ENCODE measurements at places on chromosomes 4 and X.

DNA sequence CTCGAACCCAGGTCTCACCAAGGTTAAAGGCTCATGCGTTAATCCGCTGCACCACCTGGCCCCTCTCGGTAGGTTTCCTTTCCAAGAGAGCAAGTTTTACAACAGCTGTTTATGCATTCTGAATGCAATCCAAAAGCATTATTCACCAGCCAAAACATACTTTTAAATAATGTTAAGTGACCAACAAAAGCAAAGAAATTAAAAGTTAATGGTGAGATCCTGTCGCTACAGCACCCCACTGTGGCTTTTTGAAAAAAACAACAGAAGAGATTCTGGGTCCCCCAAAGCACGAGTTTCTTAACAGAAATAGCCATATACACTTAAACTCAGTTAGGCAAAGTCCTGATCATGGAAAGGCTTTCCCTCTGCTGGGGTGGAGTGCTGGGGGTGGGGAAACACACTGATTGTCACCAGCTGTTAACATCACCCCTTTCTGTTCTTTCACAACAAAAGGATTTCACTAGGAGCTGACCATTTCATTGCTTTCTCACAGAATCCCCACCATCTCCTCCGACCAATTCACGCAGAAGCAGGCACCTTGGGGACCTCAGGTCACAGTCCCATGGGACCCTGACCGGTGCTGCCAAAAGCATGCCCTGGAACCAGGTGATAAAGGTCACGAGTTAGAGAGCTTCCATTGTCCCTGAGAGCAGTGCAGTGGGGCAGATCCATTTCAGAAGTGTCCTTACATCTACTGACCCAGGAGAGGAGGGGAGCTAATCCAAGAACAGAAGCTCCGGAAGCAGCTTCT is 51.2 kb downstream of the ZNF827 start:
- DNase-seq = no peak

GRCh38 chr4:14049946-14050345 is 422.4 kb upstream of the BOD1L1 start:
- no peak for DNase-seq

DNA sequence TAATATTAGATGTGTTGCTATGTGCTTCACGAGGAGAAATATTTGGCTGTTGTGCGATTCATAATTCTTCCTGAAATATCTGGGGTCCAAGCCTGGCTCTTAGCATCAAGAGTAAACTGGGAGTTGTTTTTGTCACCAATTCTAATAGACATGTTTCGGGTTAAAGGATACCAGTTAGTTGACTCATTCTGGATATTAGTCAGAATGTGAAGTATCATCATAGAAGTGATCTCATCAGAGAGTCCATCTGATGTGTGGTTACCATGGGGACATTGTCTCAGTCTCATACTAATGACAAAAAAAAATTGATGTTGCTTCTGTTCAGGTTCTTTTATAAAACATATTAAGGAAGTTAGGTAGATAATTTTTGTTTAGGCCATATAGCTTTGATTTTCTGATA is 57.2 kb upstream of the MTMR1 start:
- DNase-seq = no peak

- DNase-seq = no peak
Observed at GRCh38 chr4:26819026-26819425, 41.6 kb upstream of the STIM2 start.

DNA sequence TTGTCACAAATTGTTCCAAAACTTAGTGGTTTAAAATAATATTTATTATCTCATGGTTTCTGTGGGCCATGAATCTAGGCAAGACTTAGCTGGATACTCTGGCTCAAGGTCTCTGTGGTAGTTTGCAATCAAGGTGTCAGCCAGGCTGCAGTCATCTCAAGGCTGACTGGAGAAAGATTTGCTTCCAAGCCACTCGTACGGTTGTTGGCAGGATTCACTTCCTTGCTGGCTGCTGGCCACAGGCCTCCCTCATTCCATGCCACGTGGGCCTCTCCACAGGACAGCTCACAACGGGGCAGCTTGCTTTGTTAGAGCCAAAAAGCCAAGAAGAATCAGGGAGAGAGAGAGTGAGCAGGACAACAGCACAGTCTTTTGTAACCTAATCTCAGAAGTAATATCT is 101.4 kb downstream of the WWC2 start:
- DNase-seq = no peak

DNA sequence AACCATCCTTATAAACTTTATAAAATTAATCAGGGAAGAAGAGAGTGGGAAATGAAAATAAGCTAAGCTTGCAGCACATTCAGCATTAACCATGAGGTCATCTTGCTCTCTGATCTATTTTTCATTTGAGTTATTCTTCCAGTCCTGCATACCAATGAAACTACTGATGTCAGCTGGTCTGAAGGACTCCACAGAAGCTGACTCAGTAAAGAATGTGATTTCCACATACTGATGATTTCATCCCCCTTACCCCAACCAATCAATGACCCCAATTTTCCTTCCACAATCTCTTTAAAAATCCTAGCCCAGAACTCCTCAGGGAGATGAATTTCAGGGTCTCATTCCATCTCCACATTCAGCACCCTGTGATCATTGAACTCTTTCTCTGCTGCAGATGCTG is 18.8 kb upstream of the DSPP start:
- no peak for DNase-seq

GRCh38 chr4:66794390-66795034 is 750.8 kb downstream of the CENPC start:
- no peak for DNase-seq

DNA sequence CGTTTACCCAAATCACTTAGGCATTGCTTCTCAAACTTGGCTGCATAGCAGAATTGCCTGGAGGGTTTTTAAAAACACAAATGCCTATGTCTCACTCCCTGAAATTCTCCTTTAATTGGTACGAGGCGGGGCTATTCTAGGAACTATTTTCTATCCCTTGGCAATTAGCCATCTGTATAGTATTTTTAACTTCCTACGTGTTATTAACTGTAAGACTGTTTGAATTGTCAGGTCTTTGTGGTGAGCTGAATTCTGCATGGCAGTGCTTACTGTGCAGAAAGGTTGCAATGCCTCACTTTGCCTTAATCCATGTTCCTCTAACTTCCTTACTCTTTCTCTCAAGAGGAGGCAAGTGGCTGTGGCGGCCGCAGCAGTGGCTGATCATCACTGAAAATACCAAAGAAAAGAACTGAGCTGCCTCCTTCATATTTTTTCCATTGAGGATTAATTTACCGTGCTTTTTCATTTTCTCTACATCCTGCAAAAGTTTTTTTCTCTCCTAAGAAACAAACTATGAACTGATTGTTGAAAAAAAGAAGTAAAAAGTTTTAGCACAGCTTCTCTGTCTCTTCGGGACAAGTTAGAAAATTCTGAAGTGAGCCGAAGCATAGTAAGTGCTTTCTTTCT is at the start of gene SHROOM3:
Gene SHROOM3, plus strand, starts transcription at position 329 of the 627 bp plus-strand sequence. CDS start 824 bp downstream, outside the sequence.
- no peak for DNase-seq

DNA sequence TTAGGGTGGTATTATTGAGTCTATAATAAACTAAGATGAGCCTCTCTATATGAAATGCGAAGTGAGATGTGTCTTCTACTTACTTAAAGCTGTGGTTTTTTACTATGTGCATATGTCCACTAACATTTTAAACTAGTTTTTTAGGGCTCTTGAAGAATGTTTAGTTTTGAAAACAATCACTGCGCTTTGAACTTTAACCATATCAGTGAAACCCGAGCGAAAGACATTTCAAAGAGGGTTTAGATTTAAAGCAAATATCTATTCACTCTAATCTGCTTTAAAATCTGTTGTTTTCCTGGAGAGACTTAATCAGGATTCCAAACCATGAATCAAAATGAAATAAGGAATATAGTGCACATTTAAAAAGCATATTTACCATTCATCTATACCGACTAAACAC is 24.8 kb upstream of the SLC7A11 start:
- no peak for DNase-seq

DNA sequence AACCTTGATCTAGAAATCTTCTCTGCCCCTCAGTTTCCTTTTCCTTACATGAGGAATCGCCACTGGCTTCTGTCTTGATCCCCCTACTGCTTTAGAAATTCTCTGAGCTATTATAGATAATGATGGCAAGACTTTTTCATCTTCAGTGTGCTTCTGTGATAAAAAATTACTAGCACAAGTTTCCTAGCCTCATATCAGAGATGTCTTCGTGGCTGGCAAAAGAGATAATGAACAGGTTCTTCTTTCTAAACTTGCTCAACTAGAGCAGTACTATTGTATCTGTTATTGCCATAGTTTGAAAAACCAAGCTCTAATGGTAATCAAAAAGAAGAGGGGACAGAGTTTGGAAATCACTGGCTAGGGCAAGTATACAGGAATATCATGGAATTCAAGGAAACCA is 4.1 kb upstream of the PDGFC start:
- no peak for DNase-seq

DNA sequence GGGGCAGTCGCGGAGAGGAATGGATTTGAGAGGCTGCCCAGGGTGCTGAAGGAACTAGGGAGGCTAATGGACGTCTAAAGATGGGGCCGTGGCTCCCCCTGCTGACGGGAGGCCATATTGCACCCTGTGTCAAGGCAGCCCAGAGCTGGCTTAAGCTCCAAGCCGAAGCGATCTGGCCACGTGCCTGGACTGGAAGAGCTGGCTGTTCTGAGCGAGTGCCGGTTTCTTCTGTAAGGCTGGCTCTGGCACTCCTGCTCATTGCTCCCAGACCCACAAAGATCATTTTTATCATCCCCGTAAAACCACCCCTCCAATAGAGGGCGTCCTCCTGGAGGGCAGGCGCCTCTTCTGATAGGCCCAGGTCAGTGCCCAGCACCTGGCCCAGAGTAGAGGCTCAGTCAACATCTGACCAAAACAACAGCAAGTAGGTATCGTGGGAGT is 5.6 kb downstream of the PNCK start:
- DNase-seq = peak; percentile 70

- DNase-seq = peak; percentile 17
Observed at GRCh38 chr4:17447675-17448298, 64.1 kb downstream of the QDPR start.

Measured in hematopoietic multipotent progenitor cell treated with erythropoietin and hydrocortisone succinate and interleukin-3 and kit ligand, for 15 days (in vitro differentiated cells).